H1 (cell line): ENCODE measurements at places on chromosomes 11 and 22. TPM values are rescaled to one million over a fixed set of nuclear protein-coding genes. Genes with fewer than 3 reads are reported as not detected.

DNA sequence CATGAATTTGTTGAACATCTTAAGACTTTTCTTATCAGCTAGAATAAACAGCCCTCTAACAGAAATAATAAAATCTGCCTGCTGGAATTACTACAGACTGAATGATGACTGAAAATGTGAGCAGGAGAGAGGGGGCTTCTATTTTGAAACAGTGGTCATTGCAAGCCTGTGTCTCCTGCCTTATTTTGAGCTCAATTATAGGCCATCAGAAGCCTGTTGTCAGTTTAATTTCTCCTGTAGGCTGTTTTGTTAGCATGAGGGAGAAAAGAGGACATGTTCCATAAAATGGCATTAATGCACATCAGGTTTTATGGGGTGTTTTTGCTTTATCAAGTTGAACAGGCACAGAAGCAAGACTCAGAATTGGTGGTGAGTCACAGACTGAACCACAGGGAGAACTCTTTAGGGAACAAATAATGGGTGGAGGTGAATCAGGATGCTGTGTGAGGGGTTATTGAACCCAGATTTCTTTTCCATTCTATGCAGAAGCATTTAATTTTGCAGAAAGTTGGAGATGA lies 129.1 kb downstream of the PARVA start:
- no peak overlapping the region for H3K27ac ChIP-seq
- DNase-seq = peak; percentile 2
- H3K4me3 ChIP-seq = no peak overlapping the region
- H3K27me3 ChIP-seq = no peaks in the 10 kb centered on the region
- H3K36me3 ChIP-seq = no peaks in the 10 kb centered on the region
- H3K4me1 ChIP-seq = no peaks in the 10 kb centered on the region

The OVOL1 gene
- 3.3 and 3.4 TPM in 2 replicates for total RNA-seq

- no peaks in the 10 kb centered on the region for H3K27me3 ChIP-seq
- H3K27ac ChIP-seq = no peak within 1 kb of the TSS
- H3K4me1 ChIP-seq = peaks cover 8% of the 10 kb centered on the region
- H3K36me3 ChIP-seq = no peaks in the 10 kb centered on the region
- DNase-seq = no peak
Observed at GRCh38 chr11:131370090-131370751, at the start of gene NTM. Gene NTM (plus strand): TSS chr11:131370615.

DNA sequence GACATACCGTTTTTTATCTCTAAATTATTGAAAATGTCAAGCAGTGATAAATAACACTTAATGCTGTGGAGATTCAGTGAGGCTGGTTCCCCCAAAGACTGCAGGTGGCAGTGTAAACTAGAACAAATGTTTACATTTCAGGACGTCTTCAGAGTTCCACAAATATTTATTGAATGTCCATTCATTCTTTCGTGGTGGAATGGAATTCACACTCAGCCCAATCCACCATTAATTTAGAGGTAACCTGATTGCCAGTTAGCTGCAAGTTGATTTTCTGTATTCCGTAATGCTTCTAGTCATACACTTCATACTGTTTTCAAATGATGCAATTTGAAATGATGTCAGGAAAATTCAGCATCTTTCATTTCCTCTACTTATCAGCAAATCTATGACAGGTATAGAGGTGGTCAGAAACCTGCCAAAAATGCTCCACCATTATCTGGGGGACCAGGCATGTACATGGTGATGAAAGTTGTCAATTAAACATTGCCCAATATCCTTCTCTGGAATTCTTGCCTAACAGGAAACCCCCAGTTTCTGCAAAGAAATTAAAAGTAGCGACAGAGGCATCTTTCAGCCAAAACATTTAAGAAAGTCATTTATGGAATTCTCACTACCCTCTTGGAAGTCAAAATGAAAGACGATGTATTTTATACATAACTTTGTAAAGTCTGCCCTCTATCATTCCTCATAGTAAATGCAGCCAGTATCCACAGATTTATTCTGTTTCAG lies 94.3 kb upstream of the BMAL1 start:
- no peaks in the 10 kb centered on the region for H3K4me1 ChIP-seq
- H3K4me3 ChIP-seq = no peak overlapping the region
- DNase-seq = no peak
- H3K27me3 ChIP-seq = no peaks in the 10 kb centered on the region

DNA sequence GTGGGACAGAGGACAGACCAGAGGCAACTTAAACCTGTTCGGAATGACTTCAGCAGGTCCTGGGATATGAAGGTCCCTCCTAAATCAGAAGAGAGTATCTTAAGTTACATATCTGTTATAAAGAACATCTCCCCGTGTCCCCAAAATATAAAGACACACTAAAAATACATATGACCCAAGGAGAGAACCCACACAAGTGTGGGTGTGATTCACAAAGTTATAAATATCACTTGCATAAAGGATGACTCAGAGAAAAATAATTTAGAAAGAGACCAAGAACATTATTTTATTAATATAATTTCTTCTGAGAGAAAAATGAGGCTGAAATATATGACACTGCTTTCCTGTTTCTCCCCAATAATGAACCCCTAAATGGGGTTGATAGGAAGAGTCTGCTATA lies 14.2 kb downstream of the OR5B21 start:
- H3K27ac ChIP-seq = no peak overlapping the region
- H3K27me3 ChIP-seq = no peaks in the 10 kb centered on the region; the same call in 1 of the 2 replicates
- H3K4me1 ChIP-seq = no peaks in the 10 kb centered on the region
- no peak for DNase-seq
- no peak overlapping the region for H3K4me3 ChIP-seq

The SYT13 gene
- 12.3 and 13.2 TPM in 2 replicates for total RNA-seq

GRCh38 chr22:36756031-36756430 lies 19.9 kb downstream of the IFT27 start:
- no peaks in the 10 kb centered on the region; the same call in 1 of the 2 replicates for H3K27me3 ChIP-seq
- H3K4me3 ChIP-seq = no peak overlapping the region
- no peaks in the 10 kb centered on the region for H3K36me3 ChIP-seq
- no peaks in the 10 kb centered on the region; the same call in 1 of the 2 replicates for H3K4me1 ChIP-seq

The PRPF19 gene
- 140 and 141 TPM in 2 replicates for total RNA-seq
